Omental fat pad (tissue), 4 donors: ENCODE measurements at places on chromosomes 2 and 18.

DNA sequence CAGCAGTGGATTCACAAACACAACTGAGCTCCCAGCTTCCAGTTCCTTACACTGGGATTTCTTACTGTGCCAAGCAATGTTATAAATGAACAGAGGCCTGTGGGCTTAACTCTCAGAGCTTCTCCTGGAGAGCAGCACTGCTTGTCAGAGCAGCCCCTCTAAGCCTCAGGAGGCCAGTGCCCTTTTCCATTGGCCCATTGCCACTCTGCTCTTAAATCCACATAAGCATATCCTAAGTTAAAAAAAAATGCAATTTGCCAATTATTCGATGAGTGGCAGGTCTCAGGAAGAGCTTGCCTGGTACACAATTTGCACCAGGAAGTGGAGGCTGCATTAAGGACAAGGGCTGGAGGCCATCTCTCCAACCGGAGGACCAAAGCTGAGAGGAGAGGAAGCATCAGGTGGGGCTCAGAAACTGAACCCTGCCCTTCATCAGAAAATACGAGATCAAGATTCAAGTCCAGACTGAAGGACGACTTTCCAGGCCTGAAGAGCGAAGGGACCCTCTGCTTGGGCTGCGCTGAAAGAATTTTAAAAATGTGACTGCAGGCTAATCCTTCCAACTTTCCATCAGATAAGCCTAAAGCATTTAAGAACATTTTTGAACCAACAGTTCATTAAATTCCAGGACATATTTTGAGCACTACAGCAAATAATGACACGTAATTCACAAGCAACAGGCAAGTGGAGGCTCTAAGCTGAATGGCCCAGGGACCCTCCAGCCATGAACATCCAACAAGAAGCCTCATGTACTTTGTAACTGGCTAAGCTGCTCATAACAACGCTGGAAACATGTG is 28.4 kb upstream of the PXDN start:
- DNase-seq, result no peak

DNA sequence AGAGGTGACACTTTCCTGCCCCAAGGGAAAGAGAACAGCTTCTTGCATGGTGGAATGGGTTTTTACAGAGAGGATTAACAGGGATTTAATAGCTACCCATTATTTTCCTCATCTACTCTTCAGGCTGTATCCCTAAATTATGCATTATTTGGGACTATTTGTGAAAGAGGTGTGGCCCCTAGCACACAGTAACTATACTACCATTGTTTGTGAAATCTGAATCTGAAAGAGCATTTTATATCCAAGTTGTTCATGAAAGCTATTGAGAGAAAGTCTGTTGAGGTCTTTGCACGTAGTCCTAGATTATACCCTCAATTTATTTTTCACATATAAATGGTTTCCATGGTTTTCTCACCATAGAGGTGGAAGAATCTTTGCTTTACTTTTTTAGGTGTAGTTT is 78.1 kb downstream of the SPTBN1 start:
- DNase-seq, result no peak

- no peak for DNase-seq
These were observed 472.7 kb upstream of the HS6ST1 start for GRCh38 chr2:128791120-128791984.

- DNase-seq, result no peak
These were observed 90.4 kb upstream of the EML6 start for GRCh38 chr2:54632733-54633692.

DNA sequence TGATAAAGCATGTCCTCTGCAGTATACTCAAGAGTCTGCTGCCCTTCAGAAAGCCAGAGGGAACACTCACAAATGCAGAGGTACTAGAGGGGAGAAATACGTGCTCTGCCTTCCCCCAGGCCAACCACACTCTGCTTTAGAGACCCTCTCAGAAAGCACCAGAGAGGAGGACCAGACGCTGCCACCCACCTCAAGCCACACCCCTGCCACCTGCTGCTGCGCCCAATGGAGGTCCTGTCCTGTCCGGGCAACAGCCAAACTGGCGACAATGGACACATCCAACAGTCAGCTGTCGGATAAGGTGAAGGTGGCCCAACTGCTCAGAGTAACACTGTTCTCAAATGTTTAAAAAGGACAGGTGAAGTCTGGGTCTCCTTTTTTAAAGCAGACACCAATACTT is 44.6 kb downstream of the FAM168B start:
- DNase-seq, result no peak

GRCh38 chr18:58212274-58212673 is 168.2 kb downstream of the NEDD4L start:
- no peak for DNase-seq

GRCh38 chr2:161722547-161723503 is 98.6 kb downstream of the SLC4A10 start:
- no peak for DNase-seq

DNA sequence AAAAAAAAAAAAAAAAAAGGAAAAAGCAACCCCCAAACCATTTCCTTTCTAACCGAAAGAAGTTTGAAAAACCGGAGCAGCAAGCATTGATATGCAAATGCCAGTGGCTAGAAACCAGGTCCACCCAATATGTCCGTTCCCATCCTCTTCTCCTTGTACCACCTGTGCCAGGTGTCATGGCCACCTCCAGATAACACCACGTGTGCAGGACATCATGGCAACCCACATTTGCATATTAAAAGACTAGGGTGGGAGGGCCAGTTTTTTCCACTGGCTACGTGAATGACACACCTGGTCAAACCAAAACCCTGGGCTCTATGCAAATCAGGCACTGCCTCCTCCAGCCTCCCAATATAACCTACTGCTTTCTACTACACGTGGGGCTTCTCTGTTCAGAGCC is 303.3 kb upstream of the GULP1 start:
- no peak for DNase-seq

GRCh38 chr2:187842978-187843847 is 289.0 kb upstream of the TFPI start:
- DNase-seq, result no peak

- DNase-seq, result no peak
These were observed 34.7 kb downstream of the AGPS start for GRCh38 chr2:177427316-177427715.

DNA sequence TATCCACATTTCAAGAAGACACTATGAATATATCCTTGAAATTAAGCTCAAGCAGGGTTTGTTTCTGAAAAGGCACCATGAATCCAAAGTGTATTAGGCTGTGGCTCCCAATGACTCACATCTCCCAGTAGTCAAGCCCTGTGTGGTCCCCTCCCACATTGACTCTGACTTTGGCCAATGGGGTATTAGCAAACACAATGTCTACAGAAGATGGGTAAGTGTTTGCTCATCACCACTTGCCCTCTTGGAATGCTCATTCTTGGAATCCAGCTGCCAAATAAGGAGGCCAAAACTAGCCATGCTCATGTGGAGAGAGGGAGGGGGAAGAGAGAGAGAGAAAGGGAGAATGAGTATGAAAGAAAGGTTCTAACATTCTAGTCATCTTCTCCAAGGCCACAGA is 490.0 kb downstream of the TXNL1 start:
- no peak for DNase-seq

- peak; percentile 31 for DNase-seq
These were observed 183.1 kb upstream of the ARL4C start for GRCh38 chr2:234679741-234680687.

DNA sequence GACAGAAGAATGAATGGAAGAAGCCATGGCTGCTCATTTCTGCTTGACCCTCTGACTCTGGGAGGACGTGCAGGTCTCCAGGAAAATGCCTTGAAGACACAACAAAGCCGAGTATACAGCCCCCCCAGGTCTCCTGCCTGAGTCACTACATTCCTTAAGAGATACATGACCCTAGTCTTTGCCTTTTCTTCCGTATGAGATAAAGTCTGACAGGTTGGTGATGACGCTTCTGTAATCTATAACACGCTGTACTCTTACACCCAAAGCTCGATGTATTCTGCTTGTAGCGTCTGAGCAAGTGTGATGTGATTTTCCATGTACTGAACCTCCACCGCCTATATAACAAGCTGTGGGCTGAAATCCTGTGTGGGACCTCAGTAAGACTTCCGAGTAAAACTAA is 77.3 kb downstream of the KCTD1 start:
- DNase-seq, result no peak

- DNase-seq, result no peak
These were observed 67.2 kb upstream of the SATB2 start for GRCh38 chr2:199524689-199525574.

DNA sequence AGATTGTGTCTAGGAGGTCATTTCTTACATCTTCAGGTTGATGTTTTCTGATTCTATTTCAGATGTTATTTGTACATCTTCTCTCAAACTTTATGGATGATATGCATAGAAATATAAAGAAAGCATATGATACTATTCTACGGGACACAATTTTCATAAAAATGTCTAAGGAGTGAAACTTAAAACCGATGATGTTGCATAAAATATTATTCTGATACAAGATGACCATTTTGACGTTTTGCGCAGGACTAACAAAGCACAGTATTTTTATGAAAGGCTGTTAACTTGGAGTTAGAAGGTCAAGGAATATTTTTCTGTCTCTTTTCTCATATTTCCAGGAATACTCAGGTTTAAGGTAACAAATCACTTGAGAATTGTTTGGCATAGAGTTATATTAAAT is 8.7 kb downstream of the NETO1 start:
- no peak for DNase-seq

GRCh38 chr2:133053541-133053940 is 383.5 kb upstream of the LYPD1 start:
- no peak for DNase-seq

- DNase-seq, result no peak
These were observed 5.3 kb downstream of the HDAC4 start for GRCh38 chr2:239395524-239395923.

GRCh38 chr2:174752403-174753037 is 11.8 kb downstream of the CHRNA1 start:
- DNase-seq, result no peak

DNA sequence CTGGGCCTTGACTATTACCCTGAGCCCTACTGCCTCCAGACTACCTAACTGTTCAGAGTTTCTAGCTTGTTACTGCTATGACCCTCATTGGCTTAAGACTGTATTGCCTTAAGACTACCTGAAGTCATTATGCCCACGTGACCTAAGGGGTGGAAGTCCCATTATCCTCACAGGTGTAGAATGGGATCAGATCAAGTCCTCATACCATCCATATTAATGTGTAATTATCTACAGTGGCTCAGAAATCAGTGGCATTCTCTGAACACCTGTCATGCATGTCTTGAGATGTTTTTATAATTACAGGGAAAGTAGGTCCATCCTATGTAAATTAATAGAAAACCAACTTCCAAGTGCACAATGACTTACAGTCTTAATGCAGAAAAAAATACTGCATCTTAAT is 124.0 kb upstream of the CDC42EP3 start:
- DNase-seq, result no peak

GRCh38 chr18:39942702-39943101 is 2012.3 kb upstream of the PIK3C3 start:
- no peak for DNase-seq

GRCh38 chr2:200379481-200380090 is 73.1 kb downstream of the SPATS2L start:
- no peak for DNase-seq

DNA sequence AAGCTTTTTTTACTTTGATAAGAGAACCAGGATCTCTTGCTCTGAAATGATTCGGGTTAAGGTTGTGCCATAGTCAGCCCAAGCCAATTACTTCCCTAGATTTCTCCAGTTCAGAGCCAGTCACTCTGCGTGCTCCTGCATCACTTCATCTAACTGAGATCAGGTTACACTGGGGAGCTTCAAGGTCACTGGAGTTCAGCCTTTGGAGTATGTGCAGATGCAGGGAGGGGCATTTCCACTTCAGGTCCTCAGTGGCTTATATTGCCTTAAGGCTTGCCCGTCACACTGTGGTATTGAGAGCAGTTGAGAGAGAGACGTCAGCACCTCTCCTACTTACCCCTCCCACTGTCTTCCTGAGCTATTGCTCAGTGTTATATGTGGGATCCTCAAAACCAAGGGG is 317.8 kb downstream of the EPHA4 start:
- no peak for DNase-seq

DNA sequence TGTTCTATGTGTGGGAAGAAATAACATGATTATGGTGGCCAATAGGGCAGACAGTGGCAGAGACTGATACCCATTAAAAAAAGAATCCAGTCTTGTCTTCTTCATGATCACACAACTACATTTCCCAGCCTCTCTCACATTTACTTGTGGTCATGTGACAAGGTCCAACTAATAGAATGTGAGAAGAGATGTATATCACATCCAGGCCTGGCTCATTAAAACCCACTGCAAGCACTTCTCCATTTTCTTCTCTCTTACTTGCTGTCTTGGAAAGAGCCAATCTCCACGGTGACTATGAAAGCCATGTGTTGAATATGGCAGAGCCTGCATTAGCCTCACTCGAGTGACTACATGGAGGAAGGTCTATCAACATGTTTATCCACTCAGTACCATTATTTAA is 306.2 kb upstream of the ZEB2 start:
- no peak for DNase-seq

GRCh38 chr2:172924097-172924660 is 151.5 kb upstream of the MAP3K20 start:
- no peak for DNase-seq

GRCh38 chr2:239953418-239954061 is 71.6 kb downstream of the NDUFA10 start:
- no peak for DNase-seq
